ENCODE measurements at places on chromosomes 6 and 20.
A peak's percentile ranks its signal among the peaks of the same experiment; 100 is the strongest.

- DNase-seq, result no peak
Measured at GRCh38 chr6:39929039-39929732, 5.1 kb downstream of the MOCS1 start.

- DNase-seq, result peak; percentile 5
Measured at GRCh38 chr20:17619351-17620093, 49.6 kb downstream of the DSTN start.

DNA sequence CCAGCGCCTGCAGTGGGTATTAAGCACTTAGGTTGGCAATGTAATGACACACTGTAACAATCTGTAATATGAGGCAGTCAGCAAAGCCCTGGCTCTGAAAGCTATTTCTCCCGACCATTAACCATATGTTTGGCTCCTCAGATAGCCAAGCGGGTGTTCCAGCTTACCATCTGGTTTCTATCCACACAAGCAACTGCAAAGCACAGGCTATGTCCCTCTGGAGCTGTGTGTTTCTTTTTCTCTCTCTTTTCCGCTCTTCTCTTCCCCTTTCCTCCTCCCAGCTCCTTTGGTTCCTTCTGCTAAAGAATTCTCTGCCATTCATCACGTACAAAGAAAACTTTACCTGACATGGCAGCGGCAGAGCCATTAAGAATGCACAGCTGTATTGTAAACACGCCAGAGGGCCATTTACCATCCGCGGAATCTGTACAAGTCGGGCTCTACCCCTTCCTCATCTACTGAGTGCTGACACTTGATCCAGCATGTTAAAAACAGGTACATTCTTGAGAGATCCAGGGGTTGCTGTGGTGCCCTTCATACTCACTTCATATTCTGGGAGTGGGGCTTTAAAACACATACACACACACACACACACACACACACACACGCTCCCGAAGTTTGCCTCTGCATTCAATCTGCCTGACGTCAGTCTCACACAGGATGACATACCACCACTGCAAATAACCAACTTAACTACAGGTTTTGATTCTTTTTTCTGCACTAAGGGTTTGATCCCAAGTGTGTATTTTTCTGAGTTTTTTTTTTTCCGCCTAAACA is 77.2 kb downstream of the BACH2 start:
- no peak for DNase-seq

DNA sequence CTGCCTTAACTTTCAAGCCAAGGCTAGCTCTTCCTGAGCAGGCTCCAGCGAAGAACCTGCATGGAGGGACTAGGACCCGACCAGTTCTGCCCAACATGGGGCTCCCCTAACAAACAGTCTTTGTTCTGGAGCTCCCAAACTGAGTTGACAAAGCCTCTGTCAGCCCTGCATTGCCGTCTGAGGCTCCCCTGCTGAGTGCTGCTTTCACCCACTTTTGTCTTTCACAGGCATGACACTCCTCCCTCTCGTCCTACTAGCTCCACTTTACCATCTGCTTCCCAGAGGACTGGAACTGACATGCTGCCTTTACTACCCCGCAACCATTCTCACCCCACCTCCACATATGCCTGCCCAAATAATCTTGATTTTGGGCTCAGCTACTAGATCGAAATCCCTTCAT is 45.1 kb upstream of the B4GALT5 start:
- DNase-seq, result no peak

- DNase-seq, result no peak
Measured at GRCh38 chr20:63831646-63831992, 555 bp upstream of the ZBTB46 start.

- DNase-seq, result no peak
Measured at GRCh38 chr20:22775671-22776139, 191.3 kb upstream of the FOXA2 start.

DNA sequence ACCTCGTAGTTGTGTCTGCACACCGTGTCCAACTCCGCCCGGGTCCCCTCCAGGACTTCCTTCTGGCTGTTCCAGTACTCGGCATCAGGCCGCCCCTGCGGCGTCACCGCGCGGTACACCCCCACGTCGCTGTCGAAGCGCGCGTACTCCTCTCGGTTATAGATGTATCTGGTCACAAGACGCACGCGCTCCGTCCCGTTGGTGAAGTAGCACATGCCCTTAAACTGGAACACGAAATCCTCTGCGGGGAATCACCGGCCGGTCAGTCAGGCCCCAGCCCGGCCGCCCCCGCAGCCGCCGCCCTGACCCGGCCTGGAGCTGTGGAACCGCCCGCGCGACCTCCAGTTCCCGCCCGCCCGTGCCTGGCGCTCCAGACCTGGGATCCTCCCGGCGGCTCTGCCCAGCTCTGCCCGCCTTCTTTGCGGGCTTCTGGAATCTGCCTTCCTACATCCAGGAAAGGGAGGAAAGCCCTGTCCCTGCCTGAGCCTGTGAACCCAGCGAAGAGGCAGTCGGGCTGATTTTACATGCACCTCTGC is 1.6 kb downstream of the HLA-DQB1 start:
- no peak for DNase-seq

DNA sequence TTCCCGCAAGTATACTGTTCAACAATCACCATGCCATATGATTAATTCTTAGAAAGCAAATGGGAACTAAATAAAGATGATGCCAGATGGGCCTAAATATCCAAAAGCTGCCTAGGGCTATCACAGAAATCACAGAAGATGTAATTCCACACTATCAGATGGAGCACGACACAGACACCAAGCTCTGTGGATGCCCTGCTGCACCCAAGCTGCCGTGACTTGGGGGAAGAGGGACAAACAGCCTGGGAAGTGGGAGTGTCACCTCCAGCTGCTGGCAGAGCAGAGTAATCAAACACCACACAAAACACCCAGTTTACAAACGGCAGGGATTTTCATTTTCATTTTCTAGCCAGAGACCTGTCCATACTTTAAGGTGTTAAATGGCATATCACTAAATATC is 35.7 kb downstream of the PDE10A start:
- no peak for DNase-seq

- no peak for DNase-seq
Measured at GRCh38 chr6:138785980-138786379, 9.9 kb upstream of the ECT2L start.

GRCh38 chr20:59159091-59159490 is 4.5 kb upstream of the ZNF831 start:
- DNase-seq, result no peak

GRCh38 chr6:54654381-54654780 is 192.2 kb upstream of the FAM83B start:
- DNase-seq, result no peak

DNA sequence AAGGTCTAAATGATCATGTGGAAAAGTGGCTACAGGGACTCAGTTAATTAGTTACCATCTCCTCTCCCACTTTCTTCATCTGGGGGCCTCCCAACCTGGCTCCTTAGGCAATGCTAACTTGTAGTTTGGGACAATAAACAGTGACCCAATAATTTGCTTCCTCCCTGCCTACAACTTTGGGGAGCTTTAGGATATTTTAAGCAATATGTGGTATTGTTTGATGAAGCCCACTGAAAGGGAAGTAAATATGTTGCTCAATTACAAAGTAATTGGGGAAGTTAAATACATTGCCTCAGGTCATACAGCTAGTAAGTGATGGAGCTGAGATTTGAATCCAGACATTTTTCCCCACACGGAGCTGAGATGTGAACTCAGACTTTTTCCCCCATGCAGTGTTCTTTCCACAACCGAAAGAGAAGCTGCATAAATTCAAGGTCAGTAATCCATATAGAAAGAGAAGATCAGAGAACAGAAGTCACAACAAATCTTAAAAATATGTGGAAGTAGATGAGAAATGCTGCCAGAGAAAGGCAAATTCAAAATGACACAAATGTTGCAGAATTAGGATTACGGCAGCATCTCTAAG is 26.6 kb downstream of the ZHX3 start:
- no peak for DNase-seq

- DNase-seq, result no peak
Measured at GRCh38 chr20:56873836-56874235, 244.7 kb downstream of the TFAP2C start.

DNA sequence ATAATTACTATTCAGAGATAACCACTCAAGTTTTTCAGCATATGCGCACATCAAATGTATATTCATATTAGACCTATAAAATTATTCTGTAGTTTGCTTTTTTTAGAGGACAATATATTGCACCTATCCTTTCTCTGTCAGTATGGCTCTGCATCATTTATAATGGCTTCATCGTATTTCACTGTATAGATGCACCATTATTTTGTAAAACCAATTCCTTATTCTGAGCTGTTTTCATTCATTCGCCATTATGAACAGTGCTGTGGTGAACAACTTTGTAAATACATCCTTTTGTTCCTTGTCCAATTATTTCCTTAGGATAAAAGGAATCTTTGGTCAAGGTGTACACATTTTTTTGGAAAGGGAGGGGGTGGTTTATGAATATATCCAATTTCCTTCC is 29.2 kb upstream of the BCAS4 start:
- DNase-seq, result no peak

DNA sequence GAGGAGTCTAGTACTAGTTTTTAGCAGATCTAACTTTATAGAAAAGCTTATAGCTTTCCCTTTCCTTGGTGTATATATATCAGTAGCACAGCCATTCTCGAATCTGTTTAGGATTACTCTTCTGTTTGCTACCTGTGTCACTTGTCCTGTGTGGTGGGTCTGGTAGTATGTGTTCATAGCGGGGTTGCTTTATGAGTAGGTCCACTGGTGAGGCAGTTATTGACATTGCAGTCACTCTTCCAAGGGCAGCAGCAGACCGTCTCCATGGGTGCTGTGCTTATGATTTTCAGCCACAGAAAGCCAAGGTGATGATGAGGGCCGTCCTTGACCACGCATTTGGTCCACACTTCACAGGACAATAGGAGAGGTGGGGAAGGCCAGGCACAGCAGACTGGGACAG is 171.5 kb downstream of the CDKAL1 start:
- no peak for DNase-seq

GRCh38 chr6:88856566-88856965 is 106.9 kb downstream of the RNGTT start:
- DNase-seq, result no peak

- peak; percentile 26 for DNase-seq
Measured at GRCh38 chr6:144036064-144036834, 28.2 kb upstream of the PLAGL1 start.

DNA sequence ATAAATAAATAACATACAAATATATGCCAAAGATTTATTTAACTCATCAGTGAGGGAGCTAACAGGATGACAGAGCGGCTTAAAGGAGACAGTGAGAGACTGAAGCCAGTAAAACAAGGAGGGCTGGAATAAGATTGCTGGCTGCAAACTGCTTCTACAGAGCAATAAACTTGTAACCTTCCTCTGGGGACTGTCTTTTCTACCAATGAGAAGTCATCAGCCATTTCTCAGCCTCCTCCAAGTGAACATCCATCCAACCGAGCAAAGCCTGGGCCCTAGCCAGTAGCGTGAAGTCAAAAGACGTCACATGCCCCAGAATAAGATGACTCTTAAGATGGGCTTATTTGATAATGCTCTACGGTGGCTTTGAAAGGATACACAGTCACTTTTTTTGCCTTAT is 42.5 kb downstream of the CPXM1 start:
- no peak for DNase-seq

DNA sequence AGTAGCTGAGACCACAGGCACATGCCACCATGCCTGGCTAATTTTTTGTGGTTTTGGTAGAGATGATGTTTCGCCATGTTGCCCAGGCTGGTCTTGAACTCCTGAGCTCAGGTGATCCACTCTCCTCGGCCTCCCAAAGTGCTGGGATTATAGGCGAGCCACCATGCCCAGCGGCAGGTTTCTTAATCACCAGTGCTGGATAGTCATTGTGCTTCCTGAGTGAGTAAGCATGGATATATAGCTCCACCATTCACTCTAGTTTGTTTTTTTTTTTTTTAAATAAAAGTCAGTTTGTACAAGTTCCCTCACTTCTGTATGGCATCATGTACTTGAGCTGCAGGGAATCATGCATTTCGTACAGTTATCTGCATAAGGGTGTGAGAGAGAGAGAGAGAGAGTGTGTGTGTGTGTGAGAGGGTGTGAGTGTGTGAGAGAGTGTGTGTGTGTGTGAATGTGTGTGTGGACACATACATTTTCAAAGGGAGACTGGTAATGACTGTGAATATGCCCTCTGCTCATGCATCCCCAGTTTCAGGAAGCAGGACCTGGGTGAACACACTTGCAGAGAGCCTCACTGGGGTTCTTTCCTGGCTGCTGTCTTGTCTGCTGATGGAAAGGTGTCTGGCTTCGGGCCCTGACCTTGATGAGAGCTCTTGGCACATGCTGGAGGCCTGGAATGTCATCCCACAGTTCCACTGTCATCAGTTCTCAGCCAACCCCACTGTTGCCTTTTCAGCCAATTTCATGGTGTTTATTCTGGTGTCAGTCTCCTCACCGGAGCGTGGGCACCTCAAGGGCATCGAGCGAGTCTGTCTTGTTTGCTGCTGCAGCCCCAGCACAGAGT is 65.0 kb upstream of the XRN2 start:
- DNase-seq, result no peak

GRCh38 chr6:103000688-103001087 is 1607.2 kb downstream of the GRIK2 start:
- no peak for DNase-seq

GRCh38 chr6:34130862-34131261 is 15.0 kb downstream of the GRM4 start:
- DNase-seq, result no peak

DNA sequence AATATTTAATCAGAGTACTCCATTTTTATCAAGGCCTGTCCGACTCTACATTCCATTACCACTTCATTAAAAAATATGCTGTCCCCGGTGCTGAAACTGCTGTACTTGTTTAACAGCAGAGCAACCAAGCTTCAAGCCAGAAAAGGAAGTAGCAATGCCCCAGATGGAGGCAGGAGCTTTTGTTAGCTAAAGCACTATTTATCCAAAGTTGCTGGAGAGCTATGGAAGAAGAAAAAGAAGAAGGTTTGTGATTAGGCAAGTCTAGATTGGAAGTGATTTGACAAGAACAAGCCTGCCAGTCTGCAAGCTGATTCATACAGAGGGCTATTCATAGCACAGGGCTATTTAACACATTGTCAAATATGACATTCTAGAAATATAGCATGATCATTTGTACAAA is 160.9 kb upstream of the SPTLC3 start:
- no peak for DNase-seq

DNA sequence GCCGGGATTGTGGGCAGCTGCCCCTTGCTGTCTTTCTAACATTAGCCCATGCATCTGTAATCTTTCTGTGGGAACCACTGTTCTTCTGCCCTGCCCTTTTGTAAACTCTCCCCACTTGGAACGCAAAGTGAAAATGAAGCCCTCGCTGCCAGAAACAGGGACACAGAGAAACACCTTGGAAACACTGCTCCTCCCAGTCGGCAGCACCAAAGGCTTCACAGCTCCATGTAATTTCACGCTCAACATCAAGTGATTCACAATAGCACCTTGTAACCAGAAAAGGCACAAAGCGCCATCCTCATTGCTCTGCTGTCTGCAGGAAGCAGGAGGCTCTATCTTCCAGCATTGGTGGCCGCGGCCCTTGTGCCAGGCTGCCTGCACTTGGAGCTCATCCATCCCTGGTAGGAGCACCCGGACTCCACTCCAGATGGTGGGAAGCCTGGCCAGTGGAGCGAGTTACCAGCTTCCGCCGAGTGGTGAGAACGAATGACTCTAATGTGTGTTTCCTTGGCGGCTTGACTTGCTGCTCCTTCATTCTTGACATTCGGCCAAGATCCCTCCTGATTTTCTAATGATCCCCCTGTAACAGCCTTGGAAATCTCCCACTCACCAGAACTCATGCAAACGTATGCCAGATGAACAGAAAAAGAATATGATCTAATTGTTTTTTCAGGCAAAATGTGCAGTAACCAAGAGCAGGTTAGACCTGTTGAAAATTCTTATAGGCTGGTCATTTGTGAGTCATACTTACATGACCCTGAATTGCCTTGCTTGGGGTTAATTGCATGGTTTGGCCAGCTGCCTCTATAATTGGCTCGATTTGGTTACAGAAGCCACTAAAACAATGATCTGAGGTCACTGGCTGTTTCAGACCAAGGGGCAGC is 169.1 kb upstream of the CDYL start:
- no peak for DNase-seq
